Activated CD8-positive, alpha-beta memory T cell treated with anti-CD3 and anti-CD28 coated beads, Interleukin-2, amount 10 ng/mL, durations not matched to agents 7 days and 5 days (primary cell): ENCODE measurements at places on chromosomes 3 and 15. TPM values are rescaled to one million over a fixed set of nuclear protein-coding genes. Genes with fewer than 3 reads are reported as not detected.
A peak's percentile ranks its signal among the peaks of the same experiment; 100 is the strongest.

DNA sequence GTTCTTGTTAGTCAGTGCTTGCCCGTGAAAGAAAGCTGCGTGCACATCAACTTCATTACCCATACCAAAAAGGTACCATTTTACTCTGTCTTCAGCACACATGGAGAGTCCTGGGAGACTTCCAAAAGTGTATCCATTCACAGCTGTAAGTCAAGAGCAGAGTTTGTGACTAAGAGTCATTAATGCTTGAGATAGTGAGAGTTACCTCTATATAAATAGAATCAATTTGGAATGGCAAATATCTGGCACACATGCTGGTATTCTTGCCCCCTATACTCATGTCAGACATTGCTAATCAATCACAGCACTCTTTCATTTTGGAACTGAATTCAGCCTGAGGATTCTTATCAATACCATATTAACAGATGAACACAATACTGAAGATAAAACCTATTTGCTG is 14.2 kb downstream of the CP start:
- no peak overlapping the region for H3K27ac ChIP-seq
- H3K4me1 ChIP-seq, result peaks cover 13% of the 10 kb centered on the region
- DNase-seq, result no peak

- DNase-seq, result no peak
- H3K27ac ChIP-seq, result no peak overlapping the region
- H3K36me3 ChIP-seq, result peaks cover 1% of the 10 kb centered on the region
- no peaks in the 10 kb centered on the region for H3K27me3 ChIP-seq
- H3K4me1 ChIP-seq, result no peaks in the 10 kb centered on the region
- no peak overlapping the region for H3K4me3 ChIP-seq
Measured at GRCh38 chr15:58840048-58840447, 68.9 kb downstream of the MINDY2 start.

GRCh38 chr3:116445311-116445841 is at the start of gene LSAMP:
TSS of gene LSAMP (minus strand) at chr3:116445487.
- no peak within 1 kb of the TSS for H3K4me3 ChIP-seq
- H3K27me3 ChIP-seq, result peaks cover 14% of the 10 kb centered on the region
- H3K27ac ChIP-seq, result no peak within 1 kb of the TSS
- no peaks in the 10 kb centered on the region for H3K36me3 ChIP-seq

DNA sequence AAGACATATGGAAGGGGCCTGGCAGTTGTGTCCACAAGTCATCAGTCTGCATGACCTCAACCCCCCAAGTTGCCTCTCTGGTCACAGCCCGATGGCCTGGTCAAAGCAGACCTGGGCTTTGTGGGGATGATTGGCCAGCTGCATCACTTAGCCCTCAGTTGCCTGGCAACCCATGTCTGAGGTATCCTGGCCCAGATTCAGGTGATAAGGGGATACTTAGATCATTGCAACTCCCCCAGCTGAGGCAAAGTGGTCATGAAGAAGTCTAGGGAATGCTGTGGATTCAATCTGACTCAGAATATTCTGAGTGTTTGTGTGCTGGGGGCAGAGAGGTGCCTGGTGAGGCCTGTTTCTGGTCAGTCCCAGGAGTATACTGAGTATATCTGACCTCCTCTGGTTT is 5.0 kb downstream of the GPR156 start:
- DNase-seq, result no peak
- no peak overlapping the region for H3K27ac ChIP-seq
- no peak overlapping the region for H3K4me3 ChIP-seq
- peaks cover 54% of the 10 kb centered on the region for H3K27me3 ChIP-seq
- H3K36me3 ChIP-seq, result no peaks in the 10 kb centered on the region

GRCh38 chr15:84937144-84937543 is 44.5 kb upstream of the PDE8A start:
- H3K36me3 ChIP-seq, result no peaks in the 10 kb centered on the region
- peaks cover 4% of the 10 kb centered on the region for H3K4me1 ChIP-seq
- H3K4me3 ChIP-seq, result no peak overlapping the region

GRCh38 chr3:119517112-119517511 is 18.8 kb downstream of the TIMMDC1 start:
- H3K36me3 ChIP-seq, result peaks cover 74% of the 10 kb centered on the region
- no peaks in the 10 kb centered on the region for H3K4me1 ChIP-seq
- no peaks in the 10 kb centered on the region for H3K27me3 ChIP-seq
- no peak overlapping the region for H3K27ac ChIP-seq
- H3K4me3 ChIP-seq, result no peak overlapping the region

DNA sequence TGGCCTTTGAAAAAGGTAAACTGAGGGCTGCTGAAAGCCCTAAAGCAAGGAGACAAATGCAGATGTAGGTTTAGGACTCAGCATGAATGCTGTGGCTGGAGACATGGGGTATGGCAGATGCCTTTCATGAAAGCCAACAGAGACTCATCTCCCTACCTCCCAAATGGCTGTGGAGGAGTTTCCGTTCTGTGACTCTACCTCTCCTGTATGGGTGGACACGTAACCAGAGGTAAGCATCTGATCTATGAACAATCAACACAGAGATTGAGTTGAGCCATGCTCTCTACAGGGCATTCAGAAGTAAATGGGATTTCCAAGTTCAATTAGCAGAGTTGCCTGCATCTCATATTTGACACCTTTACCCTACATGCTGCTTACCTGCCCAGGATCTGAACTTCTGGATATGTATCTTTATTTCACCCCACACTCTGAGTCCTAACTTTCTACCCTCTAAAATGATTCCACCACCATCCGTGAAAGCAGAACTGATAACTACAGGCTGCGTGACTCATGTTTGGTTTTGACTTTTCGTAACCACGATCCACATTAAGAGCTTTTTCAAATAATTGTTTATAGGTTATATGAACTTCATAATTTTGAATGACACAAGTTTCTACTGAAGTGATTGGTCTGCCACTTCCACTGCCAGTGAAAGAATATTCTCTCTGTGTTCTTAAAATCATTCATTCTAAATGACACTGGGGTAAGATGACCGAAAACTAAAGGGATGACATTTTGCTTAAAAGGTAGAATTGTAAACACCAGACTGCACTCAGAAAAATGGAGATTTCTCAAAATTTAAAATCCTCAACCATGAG is 1058.7 kb downstream of the FHIT start:
- H3K27ac ChIP-seq, result peak overlapping the region; percentile 77
- peaks cover 40% of the 10 kb centered on the region for H3K4me1 ChIP-seq
- DNase-seq, result peak; percentile 41
- H3K36me3 ChIP-seq, result peaks cover 5% of the 10 kb centered on the region

LRRC34 gene
- 7.2 TPM for total RNA-seq

PEX5L gene
- total RNA-seq, result 1.1 TPM

GOLGA8S gene
- total RNA-seq, result 0.49 TPM

STOML1 gene
- 8.6 TPM for total RNA-seq
